SK-N-DZ (cell line): ENCODE measurements at places on chromosomes 16 and 17.

- DNase-seq, result no peak
Observed at GRCh38 chr17:30482555-30482954, 5.3 kb downstream of the GOSR1 start.

DNA sequence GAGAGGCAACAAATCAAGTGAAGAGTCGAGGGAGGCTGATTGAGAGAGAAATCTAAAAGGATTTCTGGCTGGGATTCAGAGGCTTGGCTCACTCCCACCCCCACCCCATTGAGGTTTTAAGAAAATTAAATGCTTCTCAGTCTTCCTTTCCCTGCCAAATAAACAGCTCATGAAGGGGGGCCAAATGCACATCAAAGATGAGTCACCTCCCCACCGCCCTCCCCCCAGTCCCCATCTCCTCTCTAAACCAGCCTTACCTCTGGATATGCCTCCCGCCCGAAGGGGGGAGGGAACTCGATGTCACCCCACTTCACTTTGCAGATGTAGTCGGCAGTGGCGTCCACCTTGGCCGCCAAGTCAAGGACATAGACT lies 11.6 kb downstream of the ACLY start:
- DNase-seq, result no peak

DNA sequence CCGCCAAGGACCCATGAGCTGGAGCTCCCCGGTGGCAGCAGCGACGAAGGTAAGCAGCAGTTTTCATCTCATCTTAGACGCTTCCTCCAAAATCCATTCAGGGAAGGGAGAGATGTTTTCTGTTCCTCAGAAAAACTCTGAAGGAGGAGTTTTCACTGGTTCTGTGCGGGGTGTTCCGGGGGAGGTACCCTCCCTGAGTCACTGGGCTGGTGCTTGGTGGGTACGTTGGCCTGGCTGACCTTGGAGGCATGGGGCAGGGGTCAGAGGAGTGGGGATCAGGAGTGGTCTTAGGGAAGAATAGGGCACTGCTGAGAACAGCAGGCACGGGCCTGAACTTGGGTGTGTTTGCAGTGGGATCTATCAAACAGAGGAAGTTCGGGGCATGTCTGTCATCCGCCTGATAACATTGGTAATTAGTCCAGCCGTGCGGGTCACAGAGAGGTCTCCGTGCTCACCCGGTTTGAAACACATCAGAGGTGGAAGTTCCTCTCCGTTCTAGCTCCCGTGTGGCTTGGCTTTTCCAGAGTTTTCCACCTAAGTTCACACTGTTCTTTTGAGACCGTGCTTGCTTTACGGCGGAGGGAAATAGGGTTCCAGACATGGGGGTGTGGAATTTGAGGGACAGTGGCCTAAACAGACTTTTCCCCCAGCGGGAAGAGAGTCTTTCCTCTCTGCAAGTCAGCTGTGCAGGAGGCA lies 59.6 kb upstream of the CIBAR2 start:
- no peak for DNase-seq

DNA sequence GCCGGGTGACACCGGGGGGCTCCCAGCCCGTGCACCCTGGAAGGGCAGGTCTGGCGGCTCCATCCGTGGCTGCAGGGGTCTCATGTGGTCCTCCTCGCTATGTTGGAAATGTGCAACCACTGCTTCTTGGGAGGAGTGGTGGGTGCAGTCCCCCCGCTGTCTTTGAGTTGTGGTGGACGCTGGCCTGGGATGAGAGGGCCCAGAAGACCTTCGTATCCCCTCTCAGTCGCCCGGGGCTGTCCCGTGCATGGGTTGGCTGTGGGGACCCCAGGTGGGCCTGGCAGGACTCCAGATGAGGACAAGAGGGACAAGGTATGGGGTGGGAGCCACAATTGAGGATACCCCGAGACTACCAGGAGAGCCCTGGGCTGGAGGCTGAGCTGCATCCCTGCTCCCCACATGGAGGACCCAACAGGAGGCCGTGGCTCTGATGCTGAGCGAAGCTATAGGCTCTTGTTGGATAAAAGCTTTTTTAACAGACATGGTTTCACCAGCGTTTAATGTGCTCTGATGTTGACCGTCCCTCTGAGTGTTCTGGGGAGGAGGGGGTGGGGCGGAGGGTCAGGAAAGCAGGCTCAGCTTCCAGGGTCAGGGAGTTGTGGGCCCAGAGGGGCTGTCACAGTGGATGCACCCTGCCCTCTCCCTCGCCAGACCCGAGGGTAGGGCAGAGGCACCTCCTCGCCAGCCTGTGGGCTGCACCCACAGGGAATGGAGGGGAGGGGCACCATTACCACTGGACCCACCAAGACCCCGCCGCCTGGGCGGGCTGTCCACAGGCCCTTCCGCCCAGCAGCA lies 5.4 kb downstream of the SPATA2L start:
- DNase-seq, result no peak

DNA sequence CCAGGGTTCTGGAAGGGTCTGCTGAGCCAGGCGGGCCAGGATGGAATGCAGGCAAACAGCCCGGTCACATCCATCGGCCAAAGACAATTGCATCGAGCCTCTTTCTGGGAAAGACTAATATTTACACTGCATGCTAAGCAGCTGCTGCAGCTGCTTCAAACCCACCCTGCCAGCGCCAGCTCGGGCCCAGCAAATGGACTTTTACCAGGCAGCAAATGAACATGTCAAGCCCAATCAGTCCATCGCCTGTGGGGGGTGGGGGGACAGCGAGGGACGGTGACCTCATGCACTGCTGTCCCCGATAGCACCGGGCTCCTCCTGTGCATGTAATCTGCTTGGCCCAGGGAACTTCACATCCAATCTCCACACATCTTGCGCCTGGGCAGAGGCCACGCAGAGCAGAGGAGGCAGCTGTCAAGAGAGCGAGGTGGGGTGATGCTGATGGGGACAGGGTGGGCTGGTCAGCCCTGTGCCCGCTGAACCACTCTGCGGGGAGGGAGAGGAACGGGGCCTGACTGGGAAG lies 39.4 kb upstream of the CDH5 start:
- peak; percentile 41 for DNase-seq

GRCh38 chr17:10757067-10757466 lies 27.2 kb upstream of the TMEM220 start:
- no peak for DNase-seq

- DNase-seq, result no peak
Observed at GRCh38 chr17:48663134-48663924, 37.2 kb upstream of the HOXB9 start.

DNA sequence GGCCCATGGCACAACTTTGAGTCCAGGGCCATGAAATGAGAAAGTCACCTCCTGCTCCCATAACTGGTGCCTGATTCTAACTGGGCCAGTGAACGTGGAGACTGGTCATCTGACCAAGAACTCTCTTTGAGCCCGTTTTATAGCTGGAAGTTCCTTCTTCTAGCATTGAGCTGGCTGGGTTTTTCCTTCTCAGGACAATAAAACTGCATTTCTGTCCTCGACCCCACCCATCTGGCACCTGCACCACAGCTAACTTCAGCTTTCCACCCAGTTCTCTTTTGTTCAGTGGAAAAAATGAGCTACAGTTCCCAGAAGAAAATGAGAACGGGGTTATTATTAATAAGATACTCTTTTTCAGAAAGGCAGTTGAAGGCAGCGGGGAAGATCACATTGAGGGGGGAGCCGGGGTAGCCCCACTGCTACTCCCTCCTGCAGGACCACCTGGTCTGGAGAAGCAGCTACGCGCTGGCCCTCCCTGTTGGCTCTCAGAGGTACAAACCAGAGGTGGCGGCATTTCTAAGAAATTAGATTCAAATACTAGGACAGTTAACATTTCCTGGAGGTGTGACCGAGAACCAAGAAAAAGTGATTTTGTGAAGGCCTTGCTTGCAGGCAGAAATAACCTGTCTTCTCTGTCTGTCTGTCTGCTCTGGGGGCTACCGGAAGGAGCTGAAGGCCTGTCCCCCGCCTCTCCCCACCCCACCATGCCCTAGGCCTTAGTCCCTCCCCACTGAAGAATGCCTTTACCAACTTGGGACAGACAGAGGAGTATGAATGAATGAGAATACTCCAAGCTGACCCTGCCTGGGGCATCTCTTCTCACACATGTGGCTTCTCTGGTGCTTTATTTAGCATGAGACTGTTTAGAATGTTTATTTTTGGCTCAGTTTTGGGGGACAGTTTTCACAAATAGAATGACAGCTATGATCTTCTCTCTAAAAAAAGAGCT lies 123.9 kb downstream of the XYLT1 start:
- no peak for DNase-seq

DNA sequence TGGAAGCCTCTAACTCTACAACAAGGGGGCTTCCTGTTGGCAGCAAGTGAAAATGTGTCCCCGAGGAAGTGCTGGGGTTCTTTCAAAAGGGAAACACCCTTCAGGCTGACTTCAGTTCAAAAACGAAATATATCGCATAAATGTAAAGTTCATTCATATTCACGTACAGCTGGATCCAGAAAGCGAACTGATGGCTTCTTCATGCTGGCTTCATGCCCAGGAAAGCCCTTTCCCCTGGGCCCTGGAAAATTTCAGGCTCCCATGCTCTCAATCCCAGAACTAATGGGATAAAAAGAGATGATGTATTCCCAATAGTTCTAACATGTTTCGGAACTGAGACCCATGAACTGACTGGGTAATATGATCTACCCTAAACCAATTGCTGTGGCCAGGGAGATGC lies 104.7 kb upstream of the CDH13 start:
- no peak for DNase-seq

- DNase-seq, result no peak
Observed at GRCh38 chr16:2822158-2822495, 5.1 kb downstream of the PRSS21 start.

GRCh38 chr17:82867763-82868325 lies 28.0 kb upstream of the ZNF750 start:
- no peak for DNase-seq
